ENCODE measurements at places on chromosomes 6 and 20.

GRCh38 chr20:19712721-19713260 lies 45.3 kb upstream of the RIN2 start:
- no peak for DNase-seq

DNA sequence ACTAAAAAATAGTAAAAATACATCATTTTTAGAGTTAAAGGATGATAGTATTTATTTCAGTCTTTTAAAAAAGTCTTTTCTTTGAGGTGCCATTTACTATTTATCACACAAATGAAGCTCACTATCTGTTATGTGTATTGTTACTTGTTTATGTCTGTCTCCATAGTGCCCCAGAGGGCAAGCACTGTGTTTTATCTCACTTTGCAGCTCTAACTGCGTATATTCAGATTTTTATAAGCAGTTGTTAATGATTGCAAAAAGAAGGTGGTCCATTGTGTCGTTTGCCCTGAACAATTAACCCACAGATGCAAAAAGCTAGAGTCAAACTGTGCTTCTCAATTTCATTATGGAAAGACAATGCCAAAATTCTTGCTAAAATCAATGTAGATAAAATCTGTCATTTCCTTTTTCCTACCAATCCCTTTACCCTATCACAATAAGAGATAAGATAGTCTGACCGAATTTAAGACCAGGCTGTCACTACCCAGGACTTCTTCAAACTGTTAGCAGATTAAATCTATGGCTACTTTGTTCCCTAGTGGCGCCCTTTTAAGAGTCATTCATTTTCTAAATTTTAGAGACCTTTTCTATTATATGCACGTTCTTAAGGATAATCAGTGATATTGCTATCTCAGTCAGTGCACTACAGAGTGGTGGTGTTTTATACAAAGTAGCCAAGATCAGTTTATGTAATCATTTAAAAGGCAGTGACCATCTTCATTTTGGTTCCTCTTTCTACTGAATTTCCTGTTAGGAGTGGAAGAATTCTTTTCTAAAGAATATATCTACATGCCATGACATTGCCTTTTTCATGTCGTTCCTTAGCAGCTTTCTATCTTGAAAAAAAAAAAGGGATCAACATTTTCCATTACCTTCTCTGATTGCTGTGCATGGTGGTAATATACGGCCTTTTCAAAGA lies 133.1 kb upstream of the PRDM1 start:
- no peak for DNase-seq

GRCh38 chr6:51266604-51267003 lies 447.9 kb downstream of the TFAP2B start:
- DNase-seq: no peak

GRCh38 chr6:161268531-161269210 lies 5.2 kb downstream of the AGPAT4 start:
- DNase-seq: no peak

- DNase-seq: no peak
Measured at GRCh38 chr6:69398729-69399128, 398.1 kb downstream of the LMBRD1 start.

DNA sequence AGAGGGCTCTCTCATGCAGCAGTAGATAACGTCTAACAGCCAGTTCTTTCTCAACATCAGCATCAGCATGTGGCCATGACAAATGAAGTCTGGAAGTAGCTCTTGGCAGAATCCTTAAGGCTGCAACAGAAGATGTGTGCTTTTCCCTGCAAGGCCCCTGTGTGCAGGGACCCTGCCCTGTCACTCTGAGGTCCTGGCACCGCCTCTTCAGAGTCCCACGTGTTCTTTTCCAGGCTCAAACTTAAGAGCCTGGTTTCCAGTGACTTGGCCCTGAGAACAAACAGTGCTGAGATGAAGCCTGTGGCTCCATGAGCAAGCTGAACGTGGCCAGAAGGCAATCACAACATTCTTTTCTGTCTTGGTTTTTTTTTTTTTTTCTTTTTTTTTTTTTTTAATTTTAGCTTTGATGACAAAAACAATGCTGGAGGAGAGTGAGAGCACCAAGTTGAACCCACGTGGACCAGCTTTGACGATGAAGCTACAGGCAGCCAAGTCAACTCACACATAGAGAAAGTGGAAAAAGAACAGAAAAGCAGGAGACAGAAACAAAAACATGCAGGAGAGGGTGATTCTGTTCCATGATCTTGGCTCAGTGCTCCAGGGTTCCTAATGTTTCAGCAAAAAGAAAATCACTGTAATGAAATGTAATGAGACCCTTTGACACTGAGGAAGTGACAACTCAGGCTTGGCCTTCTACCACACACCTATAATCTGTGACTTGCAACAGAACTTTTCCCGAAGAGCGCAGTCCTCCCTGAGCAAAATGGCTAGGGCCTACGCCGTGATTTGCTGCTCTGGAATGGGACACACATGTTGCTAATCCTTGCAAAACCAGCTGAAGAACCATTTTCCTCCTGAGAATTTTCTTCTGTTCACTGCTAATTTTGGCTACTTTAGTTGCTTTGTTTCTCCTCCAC lies 86.1 kb downstream of the FOXC1 start:
- no peak for DNase-seq

DNA sequence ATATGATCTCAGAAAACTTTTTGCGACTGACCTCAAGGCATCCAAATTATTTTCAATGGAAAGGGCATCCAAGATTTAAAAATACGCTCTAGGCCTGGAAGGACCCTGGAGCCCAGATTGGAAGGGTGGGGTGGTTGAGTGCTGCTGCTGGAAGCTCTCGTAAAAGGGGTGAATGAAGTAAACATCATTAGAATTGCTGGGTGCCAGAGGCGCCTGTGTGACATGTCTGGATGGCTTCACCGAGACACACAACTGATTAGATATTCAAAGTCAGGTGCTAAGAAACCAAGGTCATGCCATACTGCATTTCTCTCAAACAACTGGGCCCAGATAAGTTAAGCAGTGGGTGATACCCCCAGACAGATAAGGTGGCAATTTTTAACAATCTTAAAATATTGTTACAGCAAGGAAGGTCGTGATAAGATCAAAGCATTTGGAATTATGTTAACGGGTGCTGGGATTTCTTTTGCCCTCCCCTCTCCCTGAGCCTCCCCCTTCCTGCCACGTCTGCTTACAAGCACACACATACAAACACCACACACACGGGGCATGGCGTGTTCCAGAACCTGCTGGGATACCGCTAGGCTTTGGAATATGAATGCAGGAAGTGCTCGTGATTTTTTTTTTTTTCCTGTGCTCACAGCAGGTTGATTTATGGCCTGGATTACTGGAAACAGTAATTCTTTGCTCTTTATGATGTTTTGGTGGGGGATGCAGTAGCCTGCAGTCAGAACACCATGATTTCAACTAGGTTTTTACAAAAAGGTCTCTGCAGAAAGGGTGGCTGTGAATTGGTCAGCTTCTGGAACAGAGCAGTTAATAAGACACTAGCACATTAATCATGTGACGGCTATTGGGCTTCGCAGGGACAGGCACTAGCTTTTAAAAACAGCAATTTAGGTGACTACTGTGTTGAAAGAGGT lies 551.2 kb downstream of the QKI start:
- DNase-seq: peak; percentile 53

GRCh38 chr6:5379647-5380242 lies 118.4 kb downstream of the FARS2 start:
- peak; percentile 50 for DNase-seq

GRCh38 chr6:138405816-138406413 lies 1.9 kb downstream of the HEBP2 start:
- no peak for DNase-seq

- DNase-seq: no peak
Measured at GRCh38 chr6:49764571-49765236, 20.5 kb upstream of the CRISP3 start.

DNA sequence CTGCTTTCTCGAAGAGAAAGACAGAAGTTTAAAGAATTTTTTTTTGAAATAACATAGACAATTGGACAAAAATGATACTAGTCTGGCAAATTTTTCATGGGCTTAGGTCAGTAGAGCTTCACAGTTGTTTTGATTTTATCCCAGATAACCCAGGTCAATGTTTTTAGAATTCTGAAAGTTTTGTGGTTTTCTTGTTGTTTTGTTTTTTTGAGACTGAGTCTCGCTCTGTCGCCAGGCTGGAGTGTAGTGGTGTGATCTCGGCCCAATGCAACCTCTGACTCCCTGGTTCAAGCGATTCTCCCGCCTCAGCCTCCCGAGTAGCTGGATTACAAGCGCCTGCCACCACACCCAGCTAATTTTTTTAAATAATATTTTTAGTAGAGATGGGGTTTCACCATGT lies 22.8 kb downstream of the KIF13A start:
- DNase-seq: no peak

- DNase-seq: no peak
Measured at GRCh38 chr20:49729780-49730179, 16.1 kb upstream of the B4GALT5 start.

- DNase-seq: no peak
Measured at GRCh38 chr6:97207383-97207782, 75.6 kb downstream of the MMS22L start.

GRCh38 chr6:163603395-163603794 lies 188.9 kb downstream of the QKI start:
- DNase-seq: no peak

GRCh38 chr20:33897313-33897912 lies 86.3 kb downstream of the CHMP4B start:
- DNase-seq: no peak

- DNase-seq: no peak
Measured at GRCh38 chr20:39897058-39897457, 792.0 kb downstream of the MAFB start.

DNA sequence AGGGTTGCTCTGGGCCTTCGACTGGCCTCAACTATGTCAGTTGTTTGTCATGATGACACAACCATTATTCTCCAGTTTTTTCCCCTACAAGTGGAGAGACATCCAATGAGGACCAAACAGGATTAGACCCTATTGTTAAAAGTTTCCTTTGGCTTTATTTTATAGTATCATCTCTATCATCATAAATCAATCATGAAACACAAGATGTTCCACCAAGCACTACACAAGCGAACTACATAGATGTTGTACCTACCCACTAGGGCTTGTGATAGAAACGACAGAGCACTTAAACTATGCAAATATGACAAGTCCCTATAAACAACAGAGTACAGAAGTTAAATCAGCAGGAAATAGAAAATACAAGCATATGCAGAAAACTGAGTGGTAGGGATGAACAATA lies 422.5 kb upstream of the MARCKS start:
- no peak for DNase-seq

DNA sequence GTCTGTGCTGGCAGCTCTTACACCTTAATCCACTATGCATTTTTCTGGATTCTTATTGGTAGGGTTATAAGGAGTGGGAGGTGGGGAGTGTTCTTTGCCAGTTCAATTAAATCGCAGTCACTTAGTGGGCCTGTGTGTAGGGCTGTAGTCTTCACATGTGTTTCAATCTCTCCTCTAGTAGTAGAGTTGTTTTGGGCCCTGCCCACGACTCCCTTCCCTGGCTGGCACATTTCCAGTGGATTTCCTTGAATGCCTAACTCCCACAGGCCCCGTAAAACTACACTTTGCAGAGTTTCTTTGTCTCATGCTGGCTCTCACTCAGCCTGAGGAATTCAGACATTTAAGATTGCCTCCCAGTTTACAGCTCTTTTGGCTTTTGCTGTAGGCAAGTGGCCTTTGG lies 414.0 kb upstream of the OPRM1 start:
- DNase-seq: peak; percentile 3

- DNase-seq: peak; percentile 44
Measured at GRCh38 chr20:13302647-13303450, 81.8 kb downstream of the ISM1 start.

DNA sequence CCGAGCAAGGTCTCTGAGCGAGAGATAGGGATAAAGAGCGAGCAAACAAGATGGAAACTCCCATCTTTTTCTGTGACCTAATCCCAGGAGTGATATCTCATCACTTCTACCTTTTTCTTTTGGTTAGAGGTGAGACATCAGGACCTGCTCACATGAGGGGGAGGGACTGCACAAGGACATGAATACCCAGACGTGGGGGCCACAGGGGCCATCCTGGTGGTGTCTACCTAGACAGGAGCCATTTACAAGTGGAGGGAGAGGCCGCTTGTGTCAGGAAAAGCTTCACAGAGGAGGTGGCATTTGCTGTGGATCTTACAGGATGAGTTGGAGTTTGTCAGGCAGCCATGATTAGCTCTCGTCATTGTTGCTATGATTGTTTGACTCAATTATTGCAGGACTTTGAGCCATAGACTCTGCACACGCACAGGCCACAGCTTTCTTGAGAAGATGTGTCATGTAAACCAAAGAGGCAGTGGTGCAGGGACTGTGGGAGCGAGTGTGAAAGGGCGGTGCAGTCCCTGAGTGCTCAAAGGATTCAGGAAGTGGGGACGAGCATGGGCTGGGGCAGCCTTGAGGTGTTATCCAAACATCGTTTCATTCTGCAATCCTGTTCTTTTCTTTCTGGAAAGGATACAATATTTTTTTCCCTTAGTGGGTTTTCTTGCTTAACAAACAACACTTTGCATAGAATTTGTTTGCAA lies 7.7 kb downstream of the NPEPL1 start:
- no peak for DNase-seq

DNA sequence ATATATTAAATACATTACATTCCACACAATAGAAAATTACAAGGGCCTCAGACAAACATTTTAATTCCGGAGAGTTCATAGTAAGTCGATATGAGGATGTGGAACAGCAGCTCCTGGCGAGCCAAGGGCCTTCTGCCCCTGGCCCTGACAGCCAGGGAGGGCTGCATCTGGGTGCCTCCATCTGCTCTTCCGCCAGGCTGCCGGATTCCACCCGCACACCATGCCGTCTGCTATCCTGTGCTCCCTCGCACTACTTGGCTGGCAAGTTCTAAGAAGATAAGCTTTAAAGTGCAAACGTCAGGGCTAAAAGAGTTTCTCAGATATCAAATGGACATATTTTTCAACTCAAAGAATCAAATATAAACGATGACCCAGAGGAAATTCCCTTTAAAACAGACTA lies 656.3 kb upstream of the NOX3 start:
- DNase-seq: no peak

DNA sequence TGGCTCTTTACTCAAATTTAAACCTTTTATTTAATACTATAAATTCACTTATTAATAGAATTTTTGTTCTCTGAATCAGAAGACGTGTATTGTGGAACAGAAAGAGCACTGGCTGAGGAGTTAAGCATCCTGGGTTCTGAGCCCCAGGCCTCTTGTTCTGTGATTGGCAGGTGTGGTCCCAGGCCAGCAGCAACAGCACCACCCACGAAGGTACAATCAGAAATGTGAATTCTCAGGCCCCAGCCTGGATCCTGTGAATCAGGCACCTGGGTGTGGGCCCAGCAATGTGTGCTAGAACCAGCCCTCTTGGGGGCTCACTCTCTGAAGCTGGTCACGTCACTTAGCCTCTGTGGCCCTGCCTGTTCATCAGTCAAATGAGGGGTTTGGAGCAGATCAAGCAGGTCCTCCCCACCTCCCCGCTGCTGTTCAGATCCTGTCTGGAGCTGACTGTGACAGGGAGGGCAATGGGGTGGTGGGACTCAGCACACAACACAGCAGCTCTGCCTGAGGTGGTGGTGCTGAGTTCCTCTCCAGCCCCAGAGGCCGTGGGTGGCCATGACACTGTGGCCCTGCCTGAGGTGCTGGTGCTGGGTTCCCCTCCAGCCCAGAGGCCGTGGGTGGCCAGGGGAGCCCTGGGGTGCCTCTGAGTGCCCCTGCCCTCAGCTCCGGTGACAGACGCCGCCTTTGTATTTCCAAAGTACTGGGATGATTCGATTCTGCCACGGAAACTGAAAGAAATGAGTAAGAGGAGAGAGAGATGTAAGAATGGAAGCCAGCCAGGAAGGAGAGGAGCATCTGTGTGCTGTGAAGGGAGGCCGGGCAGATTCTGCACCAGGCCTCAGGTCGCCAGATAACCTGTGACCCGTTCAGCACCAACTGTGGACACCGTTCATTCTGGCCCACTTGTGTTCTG lies 41.6 kb upstream of the FRMD1 start:
- DNase-seq: no peak

GRCh38 chr6:7451326-7451725 lies 61.7 kb downstream of the RIOK1 start:
- DNase-seq: no peak

- DNase-seq: peak; percentile 6
Measured at GRCh38 chr6:135572051-135572450, 74.5 kb upstream of the AHI1 start.

All from kidney tubule cell (primary cell).